ENCODE measurements at places on chromosomes 3 and 15.

- DNase-seq = no peak
Observed at GRCh38 chr15:82040862-82041261, 5.0 kb downstream of the MEX3B start.

- DNase-seq = no peak
Observed at GRCh38 chr3:111027868-111028267, 43.7 kb upstream of the NECTIN3 start.

- DNase-seq = no peak
Observed at GRCh38 chr3:71956716-71957115, 171.8 kb upstream of the PROK2 start.

DNA sequence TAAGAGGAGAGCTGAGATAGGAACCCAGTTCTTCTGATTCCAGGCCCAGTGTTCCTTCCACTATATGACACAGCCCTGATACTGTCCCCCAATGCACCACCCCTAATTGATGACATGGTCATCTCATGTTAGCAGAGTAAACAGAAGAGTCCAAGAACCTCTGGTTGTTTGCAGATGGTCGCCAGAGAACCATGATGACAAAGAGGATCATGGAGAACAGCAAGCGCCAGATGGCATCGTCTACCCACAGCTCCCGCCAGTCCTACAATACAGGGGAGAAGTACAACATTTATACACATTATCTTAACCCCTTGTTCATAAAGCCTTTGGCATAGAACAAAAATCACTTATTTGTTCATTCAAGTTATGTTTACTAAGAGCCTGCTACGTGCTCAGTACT, 18.5 kb upstream of the VPS39 start:
- no peak for DNase-seq

- no peak for DNase-seq
Observed at GRCh38 chr3:81888914-81889557, 127.6 kb upstream of the GBE1 start.

DNA sequence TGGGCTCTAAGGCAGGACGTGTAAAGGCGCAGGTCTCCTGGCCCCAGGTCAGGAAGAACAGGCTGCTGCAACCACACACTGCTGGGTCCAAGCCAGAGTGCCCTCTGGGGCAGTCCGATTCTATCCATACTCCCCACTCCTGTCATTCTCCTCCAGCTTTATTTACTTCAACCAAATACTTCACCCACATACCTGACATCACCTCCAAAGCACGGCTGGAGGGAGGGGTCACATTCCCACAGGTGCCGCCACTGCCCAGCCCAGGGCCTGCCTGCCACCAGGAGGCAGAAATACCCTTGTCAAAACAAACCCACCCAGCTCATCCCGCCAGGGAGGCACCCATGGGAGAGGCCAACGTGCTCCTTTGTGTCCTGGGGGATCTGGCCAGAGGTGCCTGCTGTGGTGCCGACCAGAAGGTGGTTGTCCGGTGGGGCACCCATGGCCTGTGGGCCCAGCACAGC, 100.4 kb downstream of the DAPK2 start:
- DNase-seq = no peak

GRCh38 chr15:53072077-53072476, 281.9 kb upstream of the ONECUT1 start:
- no peak for DNase-seq

DNA sequence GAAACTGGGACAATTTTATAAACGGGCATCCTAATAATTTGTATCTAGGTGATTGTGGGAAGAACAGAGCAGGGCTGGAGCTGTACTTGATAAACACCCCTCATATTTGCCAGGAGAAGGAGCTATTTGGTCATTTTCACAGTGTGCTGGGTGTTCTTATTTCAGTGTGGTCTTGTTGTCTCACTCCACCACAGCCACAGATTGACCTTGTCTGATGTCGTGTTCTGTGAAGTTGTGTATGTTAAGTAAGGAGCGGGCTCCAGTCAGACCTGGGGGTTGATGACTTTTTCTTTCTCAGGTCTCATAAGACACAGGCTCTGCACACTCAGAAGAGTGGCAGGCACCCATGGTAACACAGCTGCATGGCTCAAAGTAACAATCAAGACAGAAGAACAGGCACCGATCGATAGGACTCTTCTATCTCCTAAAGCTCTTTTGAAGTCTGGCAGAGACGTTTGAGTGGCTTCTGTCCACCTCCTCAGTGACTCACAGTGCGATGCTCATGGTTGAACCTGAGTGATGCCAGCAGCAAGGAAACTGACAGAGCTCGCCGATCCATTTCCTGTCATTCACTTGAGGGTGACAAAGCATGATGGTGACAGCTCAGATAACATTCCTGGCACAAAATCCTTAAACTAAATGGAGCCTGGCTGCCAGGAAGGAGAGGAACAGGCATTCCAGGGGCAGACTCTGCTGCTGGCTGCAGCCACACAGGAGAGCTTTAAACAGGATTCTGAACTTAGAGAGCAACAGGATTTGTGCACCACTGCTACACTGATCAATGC, 20.8 kb downstream of the DPH3 start:
- DNase-seq = no peak

GRCh38 chr15:87712211-87712610, 544.3 kb downstream of the NTRK3 start:
- no peak for DNase-seq

GRCh38 chr3:141863491-141863890, 13.0 kb upstream of the ATP1B3 start:
- DNase-seq = no peak

- no peak for DNase-seq
Observed at GRCh38 chr3:42115215-42115614, 24.1 kb downstream of the TRAK1 start.

DNA sequence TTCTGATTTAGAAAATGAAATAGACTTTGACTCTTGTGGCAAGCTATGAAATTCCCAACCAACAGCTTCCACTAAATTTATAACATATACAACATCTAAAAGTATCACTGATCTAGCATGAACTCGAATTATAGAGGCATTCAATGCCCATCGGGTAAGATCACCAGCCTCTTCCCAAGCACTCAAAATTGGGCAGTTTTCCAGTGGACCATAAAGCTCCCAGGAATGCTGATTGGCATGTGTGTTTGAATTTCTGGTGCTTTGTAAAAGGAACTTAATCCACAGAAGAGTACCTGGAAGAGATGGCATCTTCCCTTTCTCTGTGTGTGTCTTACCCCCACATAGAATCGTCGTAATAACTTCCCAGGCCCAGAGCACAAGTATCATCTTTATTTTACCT, 10.0 kb downstream of the LRTM1 start:
- DNase-seq = no peak

GRCh38 chr3:71659864-71660591, 65.2 kb downstream of the EIF4E3 start:
- DNase-seq = no peak
